ENCODE measurements at places on chromosomes 12 and 14. TPM values are rescaled to one million over a fixed set of nuclear protein-coding genes. Genes with fewer than 3 reads are reported as not detected.

- DNase-seq = no peak
- peaks cover 40% of the 10 kb centered on the region for H3K36me3 ChIP-seq
- no peak overlapping the region for H3K27ac ChIP-seq
- H3K27me3 ChIP-seq = no peaks in the 10 kb centered on the region
Measured at GRCh38 chr12:109523071-109523470, 45.6 kb downstream of the UBE3B start.

GRCh38 chr14:40386433-40386832 is 954.2 kb upstream of the FBXO33 start:
- DNase-seq = no peak
- no peaks in the 10 kb centered on the region for H3K36me3 ChIP-seq
- no peaks in the 10 kb centered on the region for H3K27me3 ChIP-seq
- no peaks in the 10 kb centered on the region for H3K4me1 ChIP-seq

DNA sequence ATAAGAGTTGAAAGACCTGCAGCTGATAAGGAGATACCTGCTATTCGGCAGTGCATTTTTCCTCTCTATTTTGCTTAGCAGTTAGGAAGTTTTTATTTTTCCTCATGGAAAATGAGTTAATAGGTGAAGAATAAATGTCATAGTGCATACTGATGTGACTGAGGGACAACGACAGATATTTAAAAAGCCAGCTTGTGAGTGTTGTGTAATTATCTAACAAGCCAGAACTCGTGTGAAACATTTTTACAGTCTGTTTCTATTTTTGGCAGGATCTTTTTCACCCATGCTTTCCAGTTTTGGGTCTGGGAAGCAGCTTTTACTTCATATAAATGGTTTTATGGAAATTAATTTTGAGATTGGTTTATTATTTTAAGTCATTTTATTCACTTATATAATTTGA is 2.9 kb downstream of the FBXO34 start:
- DNase-seq = no peak
- H3K36me3 ChIP-seq = peaks cover 9% of the 10 kb centered on the region
- H3K27ac ChIP-seq = no peak overlapping the region
- peaks cover 65% of the 10 kb centered on the region for H3K4me1 ChIP-seq
- no peak overlapping the region for H3K4me3 ChIP-seq

DNA sequence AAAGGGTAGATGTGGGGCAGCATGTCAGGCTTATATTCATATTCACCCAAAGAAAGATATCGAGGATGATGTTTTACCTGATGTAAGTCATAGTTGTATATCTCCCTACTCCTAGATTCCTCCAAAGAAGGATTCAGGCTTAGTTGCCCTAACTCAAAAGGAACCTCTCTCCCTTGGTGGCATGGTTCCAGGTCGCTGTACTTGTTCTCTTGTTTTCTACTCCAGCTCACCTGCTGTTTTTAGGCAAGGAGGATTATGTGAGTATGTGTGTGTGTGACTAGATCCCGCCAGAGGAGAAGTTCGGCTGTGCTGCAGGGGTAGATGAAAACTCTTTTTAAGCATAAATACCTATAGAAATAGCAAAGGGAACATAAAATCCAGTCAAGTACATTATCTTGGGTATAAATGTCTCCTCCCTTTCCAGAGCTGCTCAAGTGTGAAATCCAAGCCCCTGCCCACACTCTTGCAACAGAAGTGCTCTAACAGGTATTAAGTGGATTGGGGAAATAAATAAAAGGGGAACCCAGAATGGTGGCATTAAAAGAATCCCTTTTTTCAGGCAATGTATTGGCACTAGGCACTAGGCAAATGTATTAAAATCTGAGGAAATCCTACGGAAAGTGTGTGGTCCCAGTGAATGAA is 375.7 kb downstream of the ZFP36L1 start:
- DNase-seq = no peak
- peaks cover 4% of the 10 kb centered on the region for H3K36me3 ChIP-seq
- no peak overlapping the region for H3K27ac ChIP-seq
- H3K4me1 ChIP-seq = peaks cover 10% of the 10 kb centered on the region
- no peaks in the 10 kb centered on the region for H3K27me3 ChIP-seq

GRCh38 chr12:10771132-10771733 is 31.2 kb downstream of the TAS2R7 start:
- no peaks in the 10 kb centered on the region for H3K4me1 ChIP-seq
- H3K36me3 ChIP-seq = no peaks in the 10 kb centered on the region
- no peak for DNase-seq
- H3K27me3 ChIP-seq = peaks cover 44% of the 10 kb centered on the region
- H3K4me3 ChIP-seq = no peak overlapping the region

DNA sequence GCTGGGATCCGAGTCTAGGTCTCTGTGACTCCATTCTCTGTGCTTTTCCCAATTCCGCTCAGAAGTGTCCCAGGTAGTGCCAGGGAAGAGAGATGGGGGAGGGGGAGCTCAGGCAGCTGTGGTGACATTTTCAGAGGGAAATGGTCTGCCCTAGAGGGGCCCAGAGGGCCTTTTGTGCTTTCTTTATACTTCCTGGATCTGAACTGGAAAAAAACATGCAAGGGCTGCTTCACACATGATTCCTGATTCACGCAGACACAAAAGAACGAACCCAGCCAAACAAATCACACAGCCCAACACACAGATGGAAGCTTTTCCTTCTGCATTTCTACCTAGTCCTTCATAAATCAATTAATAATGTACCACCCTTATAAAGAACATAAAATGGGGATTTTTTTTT is 26.5 kb downstream of the GPR68 start:
- peaks cover 80% of the 10 kb centered on the region for H3K36me3 ChIP-seq
- H3K4me3 ChIP-seq = no peak overlapping the region
- peaks cover 33% of the 10 kb centered on the region for H3K4me1 ChIP-seq
- H3K27ac ChIP-seq = no peak overlapping the region
- H3K27me3 ChIP-seq = no peaks in the 10 kb centered on the region

DNA sequence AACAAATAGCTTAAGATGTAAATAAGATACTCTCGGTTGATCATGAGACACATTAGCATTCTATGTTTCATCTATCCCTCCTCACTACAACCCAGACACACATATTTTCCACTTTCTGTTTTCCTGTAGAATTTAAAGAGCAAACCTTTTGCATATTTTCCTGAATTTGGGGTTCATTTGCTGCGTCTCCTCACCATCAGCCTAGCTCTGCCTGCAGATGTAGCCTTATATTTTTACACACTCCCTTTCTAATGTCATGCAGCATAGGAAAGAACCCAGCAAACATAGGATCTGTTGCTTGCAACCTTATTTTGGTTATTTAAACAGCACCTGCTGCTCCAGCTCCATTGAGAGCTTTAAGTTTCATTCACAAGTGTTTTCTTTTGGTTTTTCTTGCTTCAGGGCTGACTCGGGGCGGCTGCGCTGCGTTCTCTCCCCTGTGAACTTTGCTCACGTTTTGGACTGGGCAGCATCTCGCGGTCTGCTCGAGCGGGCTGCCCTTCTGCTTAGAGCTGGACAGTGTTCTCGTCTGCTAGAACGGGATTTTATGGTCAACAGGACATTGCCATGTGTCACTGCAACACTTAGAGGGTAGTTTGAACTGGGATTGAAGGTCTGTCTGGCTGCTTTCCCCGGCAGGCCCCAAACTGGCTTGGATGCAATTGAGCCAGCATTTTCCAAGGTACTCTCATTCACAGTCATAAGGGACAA is 57.8 kb upstream of the VRK1 start:
- DNase-seq = no peak
- H3K27me3 ChIP-seq = peaks cover 65% of the 10 kb centered on the region
- no peak overlapping the region for H3K4me3 ChIP-seq
- H3K36me3 ChIP-seq = no peaks in the 10 kb centered on the region

- no peak overlapping the region for H3K4me3 ChIP-seq
- H3K27me3 ChIP-seq = peaks cover 3% of the 10 kb centered on the region
- no peaks in the 10 kb centered on the region for H3K4me1 ChIP-seq
- no peaks in the 10 kb centered on the region for H3K36me3 ChIP-seq
- H3K27ac ChIP-seq = no peak overlapping the region
Measured at GRCh38 chr14:23653051-23653450, 16.9 kb downstream of the DHRS2 start.

DNA sequence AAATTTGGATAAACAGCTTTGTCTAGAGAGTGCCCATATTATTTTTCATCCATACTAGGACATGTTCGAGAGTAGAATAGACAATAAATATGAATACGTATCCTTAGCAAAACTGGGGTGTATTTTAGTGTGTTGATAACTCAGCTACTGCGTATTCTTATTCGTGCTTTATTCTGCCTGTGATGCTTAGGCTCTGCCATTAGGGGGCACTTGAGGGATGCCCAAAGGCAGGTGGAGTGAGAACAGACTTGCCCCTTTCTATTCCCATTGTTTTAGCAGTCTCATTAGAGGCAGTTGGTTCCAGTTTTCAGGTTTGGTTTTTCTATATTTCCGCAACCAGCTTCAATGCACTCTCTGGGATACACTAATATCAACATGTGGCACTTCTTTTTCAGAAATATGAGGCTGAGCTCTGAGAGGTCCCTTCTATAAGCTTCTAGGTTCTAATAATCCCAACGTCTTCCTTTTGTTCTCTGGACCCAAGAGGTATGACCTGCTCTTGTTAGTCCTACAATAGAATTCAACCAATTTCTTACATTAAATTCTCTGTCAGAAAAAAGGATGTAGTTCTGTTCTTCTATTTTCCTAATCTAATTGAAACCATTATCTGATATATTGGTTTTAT is 985.7 kb upstream of the FBXO33 start:
- DNase-seq = no peak
- no peaks in the 10 kb centered on the region for H3K4me1 ChIP-seq
- H3K36me3 ChIP-seq = no peaks in the 10 kb centered on the region
- H3K27me3 ChIP-seq = no peaks in the 10 kb centered on the region
- no peak overlapping the region for H3K27ac ChIP-seq
- H3K4me3 ChIP-seq = no peak overlapping the region

GRCh38 chr14:53331247-53331646 is 178.1 kb upstream of the DDHD1 start:
- no peak for DNase-seq
- no peaks in the 10 kb centered on the region for H3K4me1 ChIP-seq
- no peaks in the 10 kb centered on the region for H3K27me3 ChIP-seq
- H3K36me3 ChIP-seq = no peaks in the 10 kb centered on the region

GRCh38 chr12:103994235-103994634 is 28.6 kb downstream of the TDG start:
- H3K36me3 ChIP-seq = no peaks in the 10 kb centered on the region
- H3K4me3 ChIP-seq = no peak overlapping the region
- no peaks in the 10 kb centered on the region for H3K4me1 ChIP-seq
- peaks cover 20% of the 10 kb centered on the region for H3K27me3 ChIP-seq
- DNase-seq = no peak

DNA sequence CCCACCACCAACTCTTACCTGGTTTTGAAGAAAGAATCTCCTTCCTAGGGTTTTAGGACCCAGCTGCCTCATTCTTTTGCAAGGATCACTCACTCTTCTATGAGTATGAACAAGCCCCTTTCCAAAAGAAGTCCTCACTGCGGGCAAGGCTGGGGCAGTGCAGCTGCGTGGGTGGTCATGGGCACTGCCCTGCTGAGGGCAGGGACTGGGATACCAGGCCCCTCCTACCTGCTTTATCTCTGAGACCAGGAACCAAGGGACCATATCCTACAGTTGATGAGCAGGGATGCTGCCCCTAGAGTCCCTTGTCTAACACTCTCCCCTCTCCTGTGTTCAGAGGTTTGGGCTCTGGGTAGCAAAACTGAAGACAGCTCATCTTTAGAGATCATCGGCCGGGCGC is 20.5 kb downstream of the HPD start:
- peaks cover 21% of the 10 kb centered on the region for H3K4me1 ChIP-seq
- H3K27me3 ChIP-seq = no peaks in the 10 kb centered on the region
- no peak overlapping the region for H3K4me3 ChIP-seq
- H3K36me3 ChIP-seq = no peaks in the 10 kb centered on the region
- DNase-seq = no peak

- H3K27me3 ChIP-seq = no peaks in the 10 kb centered on the region
- H3K36me3 ChIP-seq = peaks cover 30% of the 10 kb centered on the region
- H3K4me1 ChIP-seq = peaks cover 11% of the 10 kb centered on the region
- no peak for DNase-seq
Measured at GRCh38 chr12:112208301-112208910, 83.0 kb downstream of the TRAFD1 start.

- no peak for DNase-seq
- no peak overlapping the region for H3K27ac ChIP-seq
- no peak overlapping the region for H3K4me3 ChIP-seq
- no peaks in the 10 kb centered on the region for H3K36me3 ChIP-seq
- no peaks in the 10 kb centered on the region for H3K4me1 ChIP-seq
- peaks cover 21% of the 10 kb centered on the region for H3K27me3 ChIP-seq
Measured at GRCh38 chr12:130932061-130932930, 21.4 kb upstream of the ADGRD1 start.

DNA sequence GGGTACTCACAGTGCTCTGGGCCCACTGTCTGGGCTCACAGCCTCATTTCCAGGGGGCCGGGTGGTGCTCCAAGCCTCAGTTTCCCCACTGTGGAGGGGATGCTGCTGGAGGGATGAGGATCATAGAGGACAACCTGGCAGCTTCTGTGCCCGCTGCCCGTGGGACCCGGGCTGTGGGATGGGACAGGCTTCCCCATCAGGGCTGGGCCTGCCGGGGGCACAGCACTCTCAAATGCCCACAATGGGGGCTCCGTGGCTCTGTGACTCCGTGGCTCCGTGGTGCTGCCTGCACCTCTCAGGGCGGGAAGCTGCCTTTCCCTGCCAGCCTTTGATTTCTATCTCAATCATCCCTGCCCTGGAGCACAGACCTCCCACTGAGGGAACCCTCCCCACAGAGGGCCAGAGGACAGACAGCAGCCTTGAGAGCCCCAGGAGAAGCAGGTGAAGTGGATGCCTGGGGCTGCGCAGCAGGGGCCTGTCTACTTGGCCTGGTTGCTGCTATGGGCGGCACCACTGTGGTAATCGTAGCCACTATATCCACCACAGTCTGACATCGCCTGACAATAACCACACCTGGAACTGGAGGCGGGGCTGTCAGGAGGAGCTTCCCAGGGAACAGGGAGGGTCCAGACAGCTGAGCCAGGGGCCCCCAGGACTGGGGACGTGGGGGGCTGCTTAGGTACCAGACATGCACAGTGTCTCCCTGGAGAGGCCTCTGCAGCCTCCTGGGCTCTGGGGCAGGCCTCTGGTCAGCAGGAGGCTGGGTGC is 375.9 kb downstream of the TMEM121 start:
- DNase-seq = no peak
- H3K27ac ChIP-seq = no peak overlapping the region

- H3K4me3 ChIP-seq = no peak overlapping the region
- peaks cover 3% of the 10 kb centered on the region for H3K27me3 ChIP-seq
- no peak for DNase-seq
- no peaks in the 10 kb centered on the region for H3K36me3 ChIP-seq
- H3K4me1 ChIP-seq = peaks cover 6% of the 10 kb centered on the region
- H3K27ac ChIP-seq = no peak overlapping the region
Measured at GRCh38 chr12:48803675-48804074, 14.6 kb upstream of the CACNB3 start.

LMO3 gene
- total RNA-seq = not detected

HOXC11 gene
- not detected for total RNA-seq

MUCL1 gene
- not detected for total RNA-seq

ABCD2 gene
- 19.6 TPM for total RNA-seq

PARP2 gene
- 28.7 TPM for total RNA-seq

P2RX2 gene
- total RNA-seq = not detected

FOXG1 gene
- total RNA-seq = not detected

CDKN1B gene
- 166 TPM for total RNA-seq

DDN gene
- 0.23 TPM for total RNA-seq

SIX4 gene
- 0.96 TPM for total RNA-seq

Measured in activated CD4-positive, alpha-beta memory T cell treated with anti-CD3 and anti-CD28 coated beads, Interleukin-2, amount 10 ng/mL, durations not matched to agents 7 days and 5 days (primary cell).